ENCODE measurements at places on chromosomes 7 and 10.

GRCh38 chr7:74283858-74284447 lies 5.3 kb upstream of the CLIP2 start:
- no peak for DNase-seq

GRCh38 chr7:732094-732541 lies 5.0 kb upstream of the PRKAR1B start:
- no peak for DNase-seq

GRCh38 chr7:129790136-129790535 lies 162.6 kb downstream of the UBE2H start:
- DNase-seq = no peak

DNA sequence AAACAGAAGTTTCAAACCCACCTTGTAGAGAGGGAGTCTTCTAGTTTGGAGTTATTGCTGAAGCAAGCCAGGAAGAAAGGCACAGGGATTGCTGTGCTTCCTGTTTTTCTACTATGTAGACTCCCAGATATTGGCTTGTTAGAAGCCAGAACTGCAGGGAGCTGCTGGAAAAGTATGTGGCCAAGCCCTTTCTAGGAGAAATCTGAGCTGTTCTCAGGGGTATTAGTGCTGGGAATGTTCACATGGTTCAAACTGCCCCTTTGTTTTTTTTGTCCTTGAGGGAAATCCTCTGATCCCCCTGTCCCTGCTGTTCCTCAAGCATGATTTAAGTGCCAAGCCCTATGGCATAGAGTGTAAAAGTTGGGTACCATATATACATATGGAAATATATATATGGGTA lies 184.0 kb downstream of the CCDC7 start:
- no peak for DNase-seq

GRCh38 chr7:157558875-157559595 lies 222.2 kb downstream of the DNAJB6 start:
- DNase-seq = no peak

- DNase-seq = no peak
Measured at GRCh38 chr10:120051671-120052070, 159.1 kb downstream of the SEC23IP start.

- DNase-seq = no peak
Measured at GRCh38 chr10:21724020-21724589, 190.1 kb downstream of the MLLT10 start.

- DNase-seq = no peak
Measured at GRCh38 chr10:1706256-1706655, 31.1 kb downstream of the ADARB2 start.

DNA sequence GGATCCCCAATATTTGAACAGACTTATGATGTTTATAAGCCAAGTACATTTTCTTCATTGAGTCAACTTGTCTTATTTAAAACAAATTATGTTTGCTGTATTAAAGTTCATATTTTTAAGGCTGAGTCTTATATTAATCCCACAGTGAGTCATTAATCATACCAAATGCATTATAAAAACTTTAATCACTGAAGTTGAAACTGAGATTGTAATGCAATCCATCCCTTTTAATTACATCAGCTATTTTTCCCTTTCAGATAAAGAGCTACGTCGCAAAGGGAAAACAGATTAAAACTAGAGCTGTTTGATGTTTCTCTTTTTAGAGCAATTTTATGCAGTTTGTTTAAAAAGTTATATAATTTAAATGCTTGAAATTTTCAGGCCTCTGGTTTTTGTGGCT lies 183.0 kb downstream of the ARID5B start:
- DNase-seq = no peak

DNA sequence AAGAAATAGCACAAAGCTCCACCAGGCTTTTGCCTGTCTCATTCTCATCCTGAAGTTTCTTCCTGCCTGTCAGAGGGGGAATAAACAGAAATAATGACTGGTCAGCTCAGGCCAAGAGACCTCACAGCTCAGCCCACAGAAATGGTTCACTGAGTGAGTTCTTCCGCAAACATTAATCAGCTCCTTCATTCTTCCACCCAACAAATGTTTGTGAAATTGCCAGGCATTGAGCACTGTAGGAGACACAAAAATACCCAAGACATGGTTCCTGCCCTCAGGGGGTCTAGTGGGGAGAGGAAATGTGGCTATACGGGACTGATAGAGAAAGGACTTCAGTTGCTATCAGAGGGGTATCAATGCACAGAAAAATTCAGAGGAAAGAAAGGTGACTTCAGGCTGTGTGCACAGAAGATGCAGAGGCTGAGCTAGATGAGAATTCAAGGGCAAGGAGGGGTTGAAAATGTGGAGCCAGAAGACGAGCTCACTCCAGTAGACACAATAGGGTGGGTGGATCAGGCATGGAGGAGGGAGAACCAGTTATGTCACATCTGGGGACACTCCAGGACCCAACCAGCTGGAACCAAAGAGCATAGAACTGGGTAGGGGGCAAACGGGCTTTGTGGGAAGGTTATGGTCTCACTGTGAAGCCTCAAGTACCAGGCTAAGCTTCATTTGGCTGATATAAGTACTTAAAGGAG lies 20.9 kb downstream of the MYOF start:
- DNase-seq = no peak

DNA sequence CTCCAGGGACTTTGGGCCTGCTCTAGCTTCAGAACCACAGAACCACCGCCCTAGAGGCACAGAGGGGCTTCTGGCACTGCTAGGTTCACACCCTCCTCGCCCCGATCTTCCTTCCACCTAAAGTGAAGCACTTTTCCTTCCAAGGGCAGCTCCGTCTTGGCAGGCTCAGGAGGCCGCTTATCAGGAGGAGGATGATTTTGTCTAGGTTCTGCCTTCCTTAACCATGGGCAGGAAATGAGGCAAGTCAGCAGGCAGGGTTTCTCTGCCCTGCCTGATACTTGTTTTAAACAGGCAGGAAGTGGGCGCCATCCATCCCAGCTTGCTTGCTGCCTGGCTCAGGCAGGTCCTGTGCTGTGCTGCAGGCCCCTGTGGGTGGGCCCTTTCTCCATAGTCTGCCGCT lies 8.3 kb upstream of the ATP6V0E2 start:
- no peak for DNase-seq

DNA sequence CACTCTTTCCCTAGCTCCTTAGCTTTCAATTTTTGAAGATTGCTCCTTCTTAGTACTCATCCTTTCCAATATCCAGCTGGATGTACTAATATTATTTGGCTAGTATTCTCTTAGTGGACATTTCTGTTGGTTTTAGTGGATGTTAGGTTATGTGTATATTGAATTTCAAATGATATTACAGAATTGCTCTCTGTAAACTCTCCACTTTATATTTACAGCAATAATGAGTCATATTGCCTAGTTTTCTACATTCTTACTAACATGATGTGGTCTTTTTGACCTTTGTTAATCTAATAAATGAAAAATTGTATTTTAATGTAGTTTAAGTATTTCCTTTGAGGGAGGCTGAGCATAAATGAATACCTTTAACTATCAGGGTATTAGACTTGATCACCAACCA lies 69.4 kb downstream of the BICC1 start:
- DNase-seq = no peak

GRCh38 chr7:2452074-2452507 lies 24.1 kb downstream of the GRIFIN start:
- DNase-seq = no peak

DNA sequence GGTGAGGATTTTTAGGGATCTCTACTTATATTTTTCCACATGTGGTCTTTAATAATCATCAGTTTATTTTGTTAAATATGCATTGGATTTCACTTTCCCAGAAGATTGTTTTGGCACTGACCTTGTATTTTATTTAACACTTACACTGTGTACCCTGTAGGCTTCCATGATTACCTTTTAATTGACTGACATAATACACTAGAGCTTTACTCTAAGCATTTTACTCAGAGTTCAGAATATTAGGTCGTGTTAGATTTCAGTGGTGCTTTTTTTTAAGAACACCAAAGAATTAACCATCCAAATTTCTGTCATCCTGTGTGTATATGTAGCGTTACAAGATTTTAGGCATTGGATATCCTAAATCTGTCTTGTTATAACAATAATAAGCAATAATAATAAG lies 23.1 kb downstream of the CASD1 start:
- no peak for DNase-seq

GRCh38 chr10:22133749-22134624 lies 83.8 kb downstream of the EBLN1 start:
- DNase-seq = no peak

- DNase-seq = no peak
Measured at GRCh38 chr7:16455591-16455990, 9.9 kb downstream of the SOSTDC1 start.

GRCh38 chr7:44738051-44738723 lies 10.5 kb upstream of the ZMIZ2 start:
- DNase-seq = no peak

DNA sequence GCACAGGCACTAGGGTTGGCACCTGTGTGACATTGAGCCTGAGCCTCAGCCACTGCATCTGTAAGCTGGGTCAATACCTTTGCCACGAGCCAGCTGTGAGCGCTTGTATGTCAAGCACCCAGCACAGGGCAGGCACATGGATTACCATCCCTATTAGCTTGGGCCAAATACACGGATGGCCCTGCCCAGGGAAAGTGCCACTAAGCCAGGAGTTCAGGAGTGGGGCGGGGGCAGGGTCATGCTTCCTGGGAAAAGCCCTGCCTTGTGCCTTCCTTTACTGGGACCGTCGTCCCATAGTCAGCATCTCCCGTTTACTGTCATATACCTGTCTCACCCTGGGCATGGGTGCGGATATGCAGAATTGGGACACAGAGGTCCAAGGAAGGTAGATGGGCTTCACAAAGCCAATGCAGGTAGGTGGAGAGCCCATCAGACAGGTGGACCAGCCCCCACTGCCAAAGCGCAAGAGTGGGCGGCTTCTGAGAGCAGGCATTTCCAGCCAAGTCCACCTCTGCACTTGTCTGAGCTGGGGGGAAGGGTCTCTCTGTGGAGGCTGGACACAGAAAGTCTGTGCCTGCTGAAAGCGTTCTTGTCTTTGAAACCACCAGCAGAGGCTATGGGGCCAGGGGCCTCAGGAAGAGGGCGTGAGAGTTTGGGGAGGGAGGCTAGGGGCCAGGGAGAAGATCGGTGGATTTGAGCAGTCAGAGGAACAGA lies 72.6 kb downstream of the VWA2 start:
- no peak for DNase-seq
